ENCODE measurements at places on chromosomes 16 and 17.

DNA sequence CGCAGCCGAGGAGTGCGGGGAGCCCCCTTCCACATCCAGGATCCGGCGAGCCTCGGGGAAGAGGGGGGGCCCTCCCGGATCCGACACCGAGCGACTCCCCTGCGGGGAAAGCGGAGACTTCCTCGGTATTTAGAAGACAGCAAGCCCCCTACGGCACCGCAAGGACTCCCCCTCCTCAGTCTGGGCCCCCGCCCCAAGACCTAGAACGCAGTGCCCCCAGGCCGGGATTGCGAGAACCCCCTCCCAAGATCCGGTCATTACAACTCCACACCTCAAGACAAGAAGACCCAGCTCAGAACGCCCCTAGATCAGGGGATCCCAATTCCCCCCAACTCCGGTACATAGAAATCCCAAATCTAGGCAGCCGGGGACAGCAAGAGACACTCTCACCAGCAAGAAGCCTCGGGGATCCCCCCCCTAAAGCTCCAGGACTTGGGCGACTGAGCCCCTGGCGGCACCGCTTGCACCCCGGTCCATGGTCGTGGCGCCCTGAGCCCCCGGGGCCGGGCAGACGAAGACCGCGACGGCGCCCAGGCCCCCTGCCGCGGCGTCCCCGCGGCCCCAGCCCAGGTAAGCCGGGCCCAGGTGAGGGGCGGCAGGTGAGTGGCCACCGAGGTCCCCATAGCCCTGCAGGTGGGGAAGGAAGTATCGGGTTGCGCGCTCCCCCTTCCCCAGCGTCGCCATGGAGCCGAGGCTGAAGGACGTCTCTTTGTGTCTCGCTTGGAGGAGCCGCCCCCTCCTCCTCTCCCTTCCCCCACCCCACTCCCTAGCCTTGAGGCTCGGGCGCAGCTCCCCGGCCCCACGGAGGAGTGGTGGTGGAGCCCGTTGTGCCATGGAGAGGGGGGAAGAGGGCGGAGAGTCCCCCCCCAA is 641 bp downstream of the SBK1 start:
- no peak for DNase-seq

DNA sequence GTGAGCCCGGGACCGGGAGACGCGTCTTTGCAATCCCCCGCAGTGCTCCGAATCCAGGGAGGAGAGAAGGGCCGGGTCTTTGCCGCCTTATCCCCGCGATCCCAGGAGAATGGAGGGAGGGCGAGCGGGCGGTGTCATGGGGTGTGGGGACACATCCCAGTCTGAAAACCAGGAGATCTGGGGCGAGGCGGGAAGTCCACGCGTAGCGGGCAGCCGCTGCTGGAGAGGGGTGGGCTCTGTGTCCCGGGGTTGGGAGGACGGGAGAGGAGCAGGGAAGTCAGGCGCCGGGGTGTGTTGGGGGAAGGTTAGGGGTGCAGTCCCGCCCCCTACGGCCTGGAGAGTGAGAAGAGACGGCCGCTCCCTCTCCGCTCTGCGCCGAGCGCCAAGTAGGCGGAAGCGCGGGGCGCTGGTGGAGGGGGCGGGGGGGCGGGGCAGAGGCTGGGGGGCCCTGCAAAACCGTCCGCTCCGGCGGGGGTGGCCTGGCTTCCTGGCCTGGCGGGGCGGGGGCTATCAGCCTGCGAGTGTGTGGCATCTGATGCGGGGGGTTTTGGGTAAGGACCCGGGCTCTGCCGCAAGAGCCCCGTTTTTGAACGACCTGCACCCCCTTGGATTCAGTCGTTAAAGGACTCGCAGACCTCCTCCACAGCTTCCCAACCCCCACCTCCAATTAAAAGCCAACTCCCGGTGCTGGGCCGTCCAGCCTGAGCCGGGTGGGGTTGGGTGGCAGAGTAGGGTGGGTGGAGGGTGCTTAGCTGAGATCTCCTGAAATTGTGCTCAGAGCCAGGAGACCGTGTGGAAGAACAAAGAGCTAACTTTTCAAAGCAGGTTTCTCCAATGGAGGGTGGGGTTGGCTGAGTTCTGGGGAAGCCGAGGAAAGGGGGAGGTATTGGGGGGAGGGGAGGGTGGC is 654 bp downstream of the LASP1 start:
- peak; percentile 81 for DNase-seq

DNA sequence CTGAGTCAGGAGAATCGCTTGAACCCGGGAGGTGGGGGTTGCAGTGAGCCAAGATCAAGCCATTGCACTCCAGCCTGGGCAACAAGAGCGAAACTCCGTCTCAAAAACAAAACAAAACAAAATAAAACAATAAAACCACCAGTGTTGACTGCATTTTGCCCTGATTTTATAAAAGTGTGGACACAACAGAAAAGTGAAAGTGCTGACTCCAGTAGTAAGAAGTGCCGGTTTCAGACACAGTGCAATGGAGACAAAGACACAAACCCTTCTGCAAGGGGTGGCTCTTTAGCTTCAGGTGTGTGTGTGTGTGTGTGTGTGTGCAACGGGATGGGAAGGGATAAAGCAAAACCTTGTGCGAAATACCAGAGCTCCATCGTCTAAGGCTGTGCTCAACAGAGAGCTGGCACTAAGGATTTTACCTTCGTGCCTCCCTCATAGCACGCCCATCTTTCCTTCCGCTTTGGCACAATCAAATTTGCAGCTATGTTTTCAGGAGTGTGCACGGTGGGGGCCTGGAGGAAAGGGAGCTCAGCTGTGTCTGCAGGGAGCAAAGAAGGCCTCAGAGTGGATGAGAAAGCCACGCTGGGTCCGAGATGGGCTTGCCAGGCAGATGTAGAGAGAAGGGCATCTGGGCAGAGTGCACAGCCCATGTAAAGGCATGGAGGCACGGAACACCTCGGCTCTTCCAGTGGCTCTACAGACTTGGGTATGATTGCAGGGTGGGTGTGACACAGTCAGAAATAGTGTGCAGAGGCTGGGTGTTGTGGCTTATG is 15.5 kb downstream of the MXRA7 start:
- no peak for DNase-seq

DNA sequence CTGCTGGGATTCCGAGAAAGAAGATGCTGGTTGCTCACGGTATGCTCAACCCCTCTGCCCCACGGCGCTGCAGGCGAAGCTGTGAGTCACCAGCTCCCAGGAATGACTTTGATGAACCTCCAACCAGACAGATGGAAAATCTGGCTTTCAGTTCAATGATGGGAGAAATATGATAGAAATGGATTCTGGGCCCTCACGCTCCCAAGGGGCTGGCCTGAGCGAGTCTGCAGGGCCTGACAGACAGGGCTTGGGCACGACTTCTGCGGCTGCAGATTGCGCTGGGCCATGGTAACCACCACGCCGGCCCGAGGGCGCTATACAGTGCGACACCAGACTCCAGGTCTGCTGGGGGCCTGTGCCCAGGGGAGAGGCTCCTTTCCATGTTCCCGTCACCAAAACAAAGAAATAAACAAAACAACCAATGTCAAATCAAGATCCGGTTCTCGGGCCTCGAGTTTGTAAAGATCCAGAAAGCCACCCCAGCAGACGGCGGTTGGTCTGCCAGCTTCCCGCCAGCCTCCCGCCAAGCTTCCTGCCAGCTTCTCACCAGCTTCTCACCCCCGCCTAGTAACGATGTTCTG is 11.1 kb upstream of the ABR start:
- no peak for DNase-seq

- DNase-seq: no peak
Observed at GRCh38 chr16:12587170-12587569, 216.5 kb downstream of the CPPED1 start.

DNA sequence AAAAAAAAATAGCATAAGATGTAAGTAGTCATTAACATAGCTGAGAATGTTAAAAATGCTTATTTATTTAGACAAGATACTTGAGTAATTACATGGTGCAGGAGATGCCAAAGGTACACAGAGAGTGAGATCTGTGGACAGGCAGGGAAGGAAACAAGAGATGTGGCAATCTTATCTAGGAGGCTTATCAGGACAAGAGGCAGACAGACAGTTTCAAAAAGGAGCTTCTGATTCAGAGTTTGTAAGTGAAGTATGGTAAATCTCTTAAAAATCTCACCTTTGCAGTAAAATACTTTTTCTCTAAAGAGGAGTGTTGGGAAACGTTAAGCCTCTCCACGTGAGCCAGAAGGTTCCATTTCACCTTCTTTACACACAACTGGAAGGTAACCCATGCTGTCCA is 19.9 kb upstream of the GHDC start:
- DNase-seq: no peak
